ENCODE measurements at places on chromosomes 12 and 14. TPM values are rescaled to one million over a fixed set of nuclear protein-coding genes. Genes with fewer than 3 reads are reported as not detected.

Gene PTGER2
- 0.29 TPM for total RNA-seq

Gene IRAK3
- 7.8 TPM for total RNA-seq

Gene TAS2R19
- 4.5 TPM for total RNA-seq

Gene GLT8D2
- not detected for total RNA-seq

Gene DCAF5
- total RNA-seq, result 31.5 TPM

Gene NFE2
- 1.8 TPM for total RNA-seq

Gene FAIM2
- not detected for total RNA-seq

Gene ANKRD33
- not detected for total RNA-seq

Gene RERG
- 6.0 TPM for total RNA-seq

Gene RILPL1
- 9.5 TPM for total RNA-seq

Gene SIX4
- 22.8 TPM for total RNA-seq

Gene RAB2B
- 25.4 TPM for total RNA-seq

Gene OR6S1
- not detected for total RNA-seq

Gene KRT7
- total RNA-seq, result 2,828 TPM

Gene SIX6
- not detected for total RNA-seq
